ENCODE measurements at places on chromosomes 13 and 19. TPM values are rescaled to one million over a fixed set of nuclear protein-coding genes. Genes with fewer than 3 reads are reported as not detected.

The NUP62 gene
- 46.2 TPM for polyA plus RNA-seq

The YJEFN3 gene
- 9.5 TPM for polyA plus RNA-seq

The MUC16 gene
- polyA plus RNA-seq: 0.78 TPM

The BIVM gene
- polyA plus RNA-seq: 35.6 TPM

The PTPRS gene
- 25.3 TPM for polyA plus RNA-seq

The LCP1 gene
- 41.1 TPM for polyA plus RNA-seq

The TMEM59L gene
- polyA plus RNA-seq: 12.5 TPM

The CRB3 gene
- 41.7 TPM for polyA plus RNA-seq

The EDDM13 gene
- 1.2 TPM for polyA plus RNA-seq

The NANOS3 gene
- polyA plus RNA-seq: 2.3 TPM
